ENCODE measurements at places on chromosomes 11 and 22.

GRCh38 chr22:44211946-44212930 is 31.5 kb downstream of the PARVG start:
- DNase-seq = no peak

- DNase-seq = no peak
Measured at GRCh38 chr11:85970593-85970992, 98.3 kb downstream of the PICALM start.

GRCh38 chr11:105870516-105871113 is 151.4 kb downstream of the MSANTD4 start:
- DNase-seq = no peak

DNA sequence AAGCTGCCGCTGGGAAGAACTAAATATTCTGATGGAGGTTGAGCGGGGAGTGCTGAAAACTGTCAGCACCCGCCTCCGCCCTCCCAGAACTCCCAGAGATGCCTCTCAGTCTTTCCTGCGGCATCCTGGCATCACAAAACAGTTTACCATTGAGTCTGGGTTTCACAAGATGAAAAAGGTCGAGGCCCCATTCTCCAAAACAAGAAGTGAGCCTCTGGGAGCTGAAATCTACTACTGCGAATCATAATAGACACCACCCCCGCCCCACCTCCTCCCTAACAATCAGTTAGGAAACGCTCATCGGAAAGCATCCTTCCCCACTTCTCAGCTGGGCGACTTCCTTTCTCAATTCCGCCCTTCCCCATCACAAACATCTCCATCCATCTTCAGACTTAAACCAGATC is 1.0 kb downstream of the SUN2 start:
- DNase-seq = no peak

DNA sequence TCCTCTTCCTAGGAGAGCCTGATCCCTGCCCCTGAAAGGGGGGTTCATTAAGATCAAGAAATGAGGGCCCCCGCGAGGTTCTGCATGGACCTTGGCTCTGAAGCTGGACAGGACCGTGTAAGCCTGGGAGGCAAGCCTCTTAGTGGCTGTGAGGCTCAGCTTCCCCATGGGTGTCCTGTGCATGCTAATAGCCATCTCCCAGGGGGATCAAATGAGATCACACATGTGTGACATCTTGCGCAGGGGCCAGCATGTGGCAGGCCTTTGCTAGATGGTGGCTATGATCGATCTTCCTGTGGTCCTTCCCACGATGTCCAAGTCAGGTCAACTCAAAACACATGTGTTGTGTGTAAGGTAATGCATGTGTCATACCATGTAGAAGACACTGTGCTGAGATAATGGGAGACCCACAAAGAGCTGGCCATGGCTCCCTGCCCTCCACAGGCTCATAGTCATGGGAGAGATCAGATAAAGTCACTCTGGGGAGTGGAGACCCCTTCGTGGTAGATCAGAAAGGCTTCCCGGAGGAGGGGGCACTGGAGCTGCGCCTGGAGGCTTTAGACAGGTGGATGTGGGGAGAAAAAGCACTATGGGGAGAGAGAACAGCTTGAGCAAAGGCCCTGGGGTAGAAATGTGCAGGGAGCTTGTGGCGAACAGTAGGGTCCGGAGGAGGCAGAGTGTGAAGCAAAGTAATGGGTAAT is 3.7 kb downstream of the RAC2 start:
- DNase-seq = no peak

- DNase-seq = peak; percentile 58
Measured at GRCh38 chr11:844693-845644, 2.3 kb downstream of the TSPAN4 start.

- no peak for DNase-seq
Measured at GRCh38 chr22:46070803-46071450, 79.4 kb upstream of the PPARA start.

- DNase-seq = no peak
Measured at GRCh38 chr11:110919241-110919922, 207.1 kb upstream of the ARHGAP20 start.

DNA sequence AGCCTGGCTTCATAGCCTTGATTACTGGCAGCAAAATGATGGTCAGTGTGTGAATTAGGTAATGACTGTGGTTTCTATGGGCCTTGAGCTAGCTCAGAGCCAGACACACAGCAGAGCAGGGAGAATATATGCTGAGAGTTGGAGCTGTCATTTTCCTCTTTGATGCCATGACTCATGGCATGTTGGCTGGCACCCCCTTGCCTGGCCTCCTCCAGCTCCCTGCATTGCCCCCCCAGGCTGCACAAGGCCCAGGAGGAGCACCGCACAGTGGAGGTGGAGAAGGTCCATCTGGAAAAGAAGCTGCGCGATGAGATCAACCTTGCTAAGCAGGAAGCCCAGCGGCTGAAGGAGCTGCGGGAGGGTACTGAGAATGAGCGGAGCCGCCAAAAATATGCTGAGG is 20.3 kb upstream of the RRM1 start:
- no peak for DNase-seq

- DNase-seq = no peak
Measured at GRCh38 chr11:1163911-1164735, 6.4 kb downstream of the MUC5AC start.

- peak; percentile 43 for DNase-seq
Measured at GRCh38 chr11:117809236-117810055, 12.4 kb upstream of the DSCAML1 start.

DNA sequence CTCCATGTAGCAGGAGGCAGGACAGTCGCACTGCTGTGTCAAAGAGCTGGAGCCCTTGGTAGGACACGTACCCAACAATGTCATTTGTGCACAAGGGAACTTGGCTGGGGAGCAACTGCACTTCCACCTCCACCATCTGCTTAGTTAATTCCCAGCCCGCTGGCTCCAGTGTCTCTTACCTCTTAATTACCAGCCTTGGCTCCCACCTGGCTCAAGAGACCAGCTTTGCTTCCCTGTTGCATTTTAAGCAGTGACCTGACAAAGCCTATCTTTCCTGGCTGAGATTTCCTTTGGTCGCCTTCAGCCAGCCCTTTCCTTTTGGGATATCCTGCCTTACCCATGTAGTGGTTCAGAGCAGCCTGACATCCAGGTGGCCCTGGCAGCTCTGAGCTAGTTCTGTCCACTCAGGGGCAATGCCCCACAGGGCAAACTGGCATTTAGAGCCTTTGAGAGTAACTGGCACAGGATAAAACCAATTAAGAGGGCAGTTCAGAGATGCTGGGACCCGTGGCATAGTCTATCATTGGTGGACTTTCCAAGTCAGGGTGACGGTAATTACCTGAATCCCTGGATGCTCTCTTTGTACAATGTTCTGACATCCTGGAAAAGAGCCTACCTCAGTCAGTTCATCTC is 212.6 kb upstream of the SORL1-AS1 start:
- DNase-seq = no peak

GRCh38 chr22:19904935-19905334 is 36.6 kb upstream of the COMT start:
- DNase-seq = no peak

GRCh38 chr11:117795638-117796455 is 1.2 kb downstream of the DSCAML1 start:
- no peak for DNase-seq

DNA sequence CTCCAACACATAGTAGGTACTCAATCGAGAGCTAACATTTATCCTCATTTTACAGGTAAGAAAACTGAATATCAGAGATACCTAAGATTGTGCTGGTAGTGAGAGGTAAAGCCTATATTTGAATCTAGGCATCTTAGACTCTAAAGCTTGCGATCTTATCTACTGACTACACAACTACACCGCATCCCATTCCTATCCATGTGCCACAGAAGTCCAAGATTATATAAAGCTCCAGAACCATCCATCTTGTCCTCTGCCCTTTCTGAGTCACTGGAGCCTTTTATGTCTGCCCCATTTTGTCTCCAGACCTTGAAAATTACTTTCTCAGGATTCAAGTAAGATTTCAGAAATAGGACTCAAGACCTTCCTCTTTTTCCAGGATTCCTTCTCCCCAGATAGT is 84.4 kb downstream of the OR5AK2 start:
- DNase-seq = no peak

GRCh38 chr22:29883045-29883774 is at the start of gene MTMR3:
Gene MTMR3, plus strand, starts transcription at chr22:29883174. Its CDS starts 87,886 bp downstream, at chr22:29971060.
- peak; percentile 91 for DNase-seq

GRCh38 chr22:44549701-44550100 is 51.7 kb upstream of the RTL6 start:
- no peak for DNase-seq

GRCh38 chr11:120524536-120525085 is 13.1 kb downstream of the GRIK4 start:
- no peak for DNase-seq

- no peak for DNase-seq
Measured at GRCh38 chr22:43829904-43830851, 18.1 kb upstream of the EFCAB6 start.

DNA sequence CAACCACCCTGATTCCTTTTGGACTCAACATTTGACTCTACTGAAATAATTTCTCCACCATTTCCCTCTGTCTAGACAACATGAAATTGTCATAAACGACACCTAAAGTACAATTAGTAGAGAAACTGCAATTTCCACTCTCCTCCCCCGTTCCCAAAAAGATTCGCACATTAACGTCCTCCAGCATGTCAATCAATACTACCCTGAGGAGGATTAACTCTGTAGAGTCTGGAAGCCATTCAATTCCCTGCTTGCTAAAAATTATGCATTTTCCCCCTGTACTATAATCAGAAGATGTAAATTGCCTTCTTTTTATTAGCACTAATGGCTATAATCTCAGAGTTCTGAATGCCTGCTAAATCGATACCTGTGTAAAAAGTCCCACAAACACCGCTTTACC is 70.5 kb downstream of the AMBRA1 start:
- no peak for DNase-seq

DNA sequence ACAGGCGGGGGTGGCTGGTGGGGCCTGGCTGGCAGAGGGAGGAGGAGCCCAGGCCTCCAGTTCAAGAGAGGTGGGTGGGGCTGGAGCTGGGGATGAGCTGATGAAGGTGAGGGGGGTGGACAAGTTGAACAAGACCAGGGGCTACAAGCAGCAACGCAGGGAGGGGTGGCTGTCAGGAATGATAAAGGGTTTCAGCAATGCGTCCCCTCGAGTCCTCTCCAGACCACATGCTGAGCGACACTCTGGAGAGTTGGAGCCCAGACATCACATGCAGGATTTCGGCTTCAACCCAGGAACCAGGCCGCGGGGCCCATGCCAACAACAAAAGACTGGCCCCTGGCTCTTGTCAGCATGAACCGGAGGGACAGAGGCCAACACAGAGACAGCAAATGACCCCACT is 480.3 kb downstream of the BRD1 start:
- DNase-seq = no peak

DNA sequence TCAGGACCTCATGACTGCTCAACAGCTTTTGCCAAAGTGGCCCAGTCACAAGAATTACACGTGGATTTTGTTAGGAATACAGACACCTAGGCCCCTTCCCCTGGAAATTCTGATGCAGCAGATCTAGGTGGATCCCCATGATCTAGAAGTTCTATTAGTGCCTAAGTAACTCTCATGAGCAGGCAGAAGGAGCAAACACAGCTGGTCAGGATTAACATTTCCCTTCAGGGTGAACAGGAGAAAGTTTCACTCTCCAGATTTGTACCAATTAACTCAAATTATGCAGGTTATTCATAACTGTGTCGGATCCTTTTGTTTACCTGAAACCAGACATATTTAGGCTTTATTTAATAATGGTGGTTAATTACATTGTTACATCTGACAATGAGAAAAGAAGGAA is 593.4 kb upstream of the ARHGAP42 start:
- DNase-seq = no peak

DNA sequence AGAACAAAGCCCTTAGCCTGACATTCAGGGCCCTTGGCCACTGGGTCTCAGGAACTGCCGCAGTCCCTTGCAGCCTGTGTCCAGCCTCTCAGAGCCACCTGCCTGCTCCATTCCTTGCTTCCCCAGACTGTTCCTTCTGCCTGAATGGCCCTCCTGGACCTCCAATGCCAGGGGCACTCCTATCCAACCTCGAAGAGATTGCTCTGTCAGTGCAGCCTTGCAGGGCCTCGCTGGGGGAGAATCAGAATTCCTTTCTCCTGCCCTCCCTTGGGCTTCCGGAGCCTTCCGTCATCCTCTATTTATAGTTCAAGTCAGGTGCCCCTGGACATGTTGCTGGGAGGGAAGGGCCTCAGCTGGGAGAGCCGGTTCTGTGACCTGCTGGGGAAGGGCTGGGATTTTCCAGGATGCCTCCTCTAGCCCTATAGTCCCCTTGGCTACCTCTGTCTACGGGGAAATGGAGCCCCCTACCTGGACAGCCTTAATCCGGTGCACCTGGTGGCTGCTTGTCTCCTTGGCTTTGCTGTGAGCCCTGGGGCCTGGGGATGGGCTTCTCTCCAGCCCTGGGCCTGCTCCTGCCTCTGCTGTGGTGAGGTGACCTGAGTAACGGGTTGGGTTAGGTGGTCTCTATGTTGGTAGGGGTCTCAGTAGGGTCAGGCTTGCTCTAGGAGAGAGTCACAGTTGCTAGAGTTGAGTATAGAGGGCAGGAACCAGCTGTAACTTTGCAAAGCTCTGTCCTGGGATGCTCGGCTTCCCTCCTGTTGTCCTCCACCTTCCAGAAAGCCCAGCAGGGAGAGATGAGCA is 45.9 kb upstream of the SYT7 start:
- DNase-seq = no peak

- no peak for DNase-seq
Measured at GRCh38 chr22:36713436-36713835, 9.9 kb upstream of the CACNG2 start.

GRCh38 chr11:130124096-130124495 is 35.5 kb upstream of the ST14 start:
- no peak for DNase-seq

DNA sequence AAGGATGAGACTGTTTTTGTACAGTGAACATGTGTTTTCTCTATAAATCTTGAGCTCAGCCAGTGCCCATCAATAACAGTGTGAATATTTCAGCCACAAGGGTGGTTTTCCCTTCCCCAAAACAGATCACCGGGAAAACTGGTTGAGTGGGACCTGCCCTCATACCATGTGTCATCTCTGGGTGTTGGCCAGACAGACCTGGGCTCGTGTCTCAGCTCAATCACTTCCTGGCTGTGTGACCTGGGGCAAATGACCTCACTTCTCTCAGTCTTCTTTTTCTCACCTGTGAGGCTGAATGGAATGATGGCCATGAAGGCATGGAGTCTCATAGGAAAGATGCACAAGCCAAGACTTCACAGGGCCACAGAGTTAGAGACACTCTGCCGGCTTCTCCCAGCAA is 74.7 kb downstream of the COMMD9 start:
- DNase-seq = no peak

All from hypothalamus (tissue), 51 donors.